ENCODE measurements at places on chromosomes 11 and 22.

- DNase-seq: no peak
These were observed 36.4 kb upstream of the TREH start for GRCh38 chr11:118715837-118716260.

GRCh38 chr11:3046641-3047040 is 10.6 kb downstream of the CARS1 start:
- DNase-seq: peak; percentile 14

DNA sequence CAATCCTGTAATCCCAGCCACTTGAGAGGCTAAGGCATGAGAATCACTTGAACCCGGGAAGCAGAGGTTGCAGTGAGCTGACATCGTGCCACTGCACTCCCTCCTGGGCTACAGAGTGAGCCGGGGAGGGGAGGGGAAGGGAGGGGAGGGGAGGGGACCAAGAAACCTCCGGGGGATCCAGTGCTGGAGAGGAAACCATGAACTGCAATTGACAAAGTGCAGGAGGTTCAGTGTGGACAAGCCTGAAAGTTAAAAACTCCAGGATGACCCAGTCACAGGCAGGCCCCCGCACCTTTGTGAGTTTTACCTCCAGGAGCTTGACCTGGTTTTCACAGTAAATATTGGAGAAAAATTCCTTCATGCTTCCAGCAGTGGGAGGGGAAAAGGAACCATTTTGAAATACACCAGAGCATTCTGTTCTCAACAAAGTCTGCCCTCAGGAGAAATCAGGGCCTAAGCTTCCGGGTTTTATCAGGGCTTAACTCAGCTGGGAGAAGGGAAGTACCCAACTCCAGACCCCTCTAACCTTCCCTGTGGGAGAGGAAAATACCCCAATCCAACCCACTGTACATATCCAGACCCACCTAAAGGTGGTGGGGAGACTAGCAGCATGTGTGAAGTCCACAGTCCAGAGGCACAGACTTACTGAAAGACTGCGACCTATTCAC is 15.5 kb upstream of the ZFTA start:
- DNase-seq: no peak

GRCh38 chr22:31160328-31160978 is 471 bp downstream of the RNF185 start:
- no peak for DNase-seq

GRCh38 chr11:35165030-35165422 is 26.1 kb downstream of the CD44 start:
- peak; percentile 69 for DNase-seq

GRCh38 chr11:121249039-121249663 is 43.4 kb upstream of the SC5D start:
- DNase-seq: peak; percentile 60

DNA sequence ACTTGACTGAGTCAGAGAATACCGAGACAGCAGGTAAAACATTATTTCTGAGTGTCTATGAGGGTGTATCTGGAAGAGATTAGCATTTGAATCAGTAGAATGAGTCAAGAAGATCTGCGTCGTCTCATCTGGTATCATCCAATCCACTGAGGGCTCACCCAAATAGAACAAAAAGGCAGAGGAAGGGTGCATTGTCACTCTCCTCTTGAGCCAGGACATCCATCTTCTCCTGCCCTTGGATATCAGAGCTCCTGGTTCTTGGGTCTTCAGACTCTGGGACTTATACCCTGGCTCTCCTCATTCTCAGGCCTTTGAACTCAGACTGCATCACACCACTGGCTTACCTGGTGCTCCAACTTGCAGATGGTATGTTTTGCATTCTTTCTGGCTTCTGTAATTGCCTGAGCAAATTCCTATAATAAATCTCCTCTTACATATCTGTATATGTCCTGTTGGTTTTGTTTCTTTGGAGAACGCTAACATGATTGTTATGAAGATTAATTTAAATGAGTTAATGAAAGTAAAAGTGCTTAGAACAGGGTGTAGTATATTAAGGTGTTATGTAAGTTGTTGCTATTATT is 49.3 kb downstream of the ME3 start:
- DNase-seq: no peak

DNA sequence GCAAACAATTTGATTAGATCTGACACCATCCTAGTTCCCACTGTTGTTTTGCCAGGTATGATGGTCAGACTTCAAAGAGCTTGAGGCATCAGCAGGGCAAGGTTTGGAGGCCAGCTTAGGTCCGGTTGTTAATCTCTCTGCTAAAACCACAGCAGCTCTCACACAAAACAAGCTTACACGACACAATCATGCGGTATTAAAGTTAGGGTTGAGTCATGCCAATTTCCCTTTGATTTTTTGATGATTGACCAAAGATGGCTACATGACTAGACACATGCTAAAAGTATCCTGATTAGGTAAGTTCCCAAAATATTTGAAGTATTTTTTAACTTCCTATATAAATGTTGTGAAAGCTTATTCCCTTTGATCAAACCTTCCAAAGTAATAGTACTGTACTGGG is 145.9 kb downstream of the ELP4 start:
- DNase-seq: peak; percentile 89

DNA sequence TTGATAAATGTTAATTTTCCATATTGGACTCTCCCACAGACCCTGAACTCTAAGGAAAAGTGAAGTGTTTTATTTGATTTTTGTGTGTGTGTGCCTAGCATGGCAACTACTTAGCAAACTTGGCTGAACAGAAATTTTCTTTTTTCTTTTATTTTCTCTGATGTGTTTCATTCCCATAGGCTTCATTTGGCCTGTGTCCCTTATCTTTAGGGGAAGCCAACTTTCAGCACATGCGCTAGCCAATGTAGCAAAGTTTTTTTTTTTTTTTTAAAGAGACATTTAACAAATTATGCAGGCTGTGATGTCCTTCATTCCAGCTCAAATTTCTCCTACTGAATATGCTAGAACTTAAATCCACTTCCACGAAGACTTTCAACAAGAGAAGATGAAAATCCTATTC is 14.2 kb downstream of the TCF20 start:
- DNase-seq: no peak

- peak; percentile 17 for DNase-seq
These were observed 8.1 kb upstream of the GDPD4 start for GRCh38 chr11:77309401-77310085.

DNA sequence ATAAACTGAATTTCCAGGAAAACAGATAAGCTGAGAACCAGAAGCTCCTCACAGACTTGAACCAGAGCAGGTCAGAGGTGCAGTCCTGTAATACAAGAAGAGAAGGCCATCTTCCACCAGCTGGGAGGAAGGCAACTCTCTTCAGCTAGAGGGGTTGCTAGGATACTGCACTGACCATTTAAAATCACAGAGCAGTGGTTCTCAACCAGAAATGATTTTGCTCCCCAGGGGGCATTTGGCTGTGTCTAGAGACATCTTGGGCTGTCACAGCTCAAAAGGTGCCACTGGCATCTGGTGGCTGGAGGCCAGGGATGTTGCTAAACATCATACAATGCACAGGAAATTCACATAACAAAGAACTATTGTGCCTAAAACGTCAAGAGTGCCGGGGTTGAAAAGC is 17.2 kb downstream of the OPCML start:
- DNase-seq: no peak

GRCh38 chr11:114159802-114160632 is 100.5 kb downstream of the ZBTB16 start:
- peak; percentile 98 for DNase-seq

DNA sequence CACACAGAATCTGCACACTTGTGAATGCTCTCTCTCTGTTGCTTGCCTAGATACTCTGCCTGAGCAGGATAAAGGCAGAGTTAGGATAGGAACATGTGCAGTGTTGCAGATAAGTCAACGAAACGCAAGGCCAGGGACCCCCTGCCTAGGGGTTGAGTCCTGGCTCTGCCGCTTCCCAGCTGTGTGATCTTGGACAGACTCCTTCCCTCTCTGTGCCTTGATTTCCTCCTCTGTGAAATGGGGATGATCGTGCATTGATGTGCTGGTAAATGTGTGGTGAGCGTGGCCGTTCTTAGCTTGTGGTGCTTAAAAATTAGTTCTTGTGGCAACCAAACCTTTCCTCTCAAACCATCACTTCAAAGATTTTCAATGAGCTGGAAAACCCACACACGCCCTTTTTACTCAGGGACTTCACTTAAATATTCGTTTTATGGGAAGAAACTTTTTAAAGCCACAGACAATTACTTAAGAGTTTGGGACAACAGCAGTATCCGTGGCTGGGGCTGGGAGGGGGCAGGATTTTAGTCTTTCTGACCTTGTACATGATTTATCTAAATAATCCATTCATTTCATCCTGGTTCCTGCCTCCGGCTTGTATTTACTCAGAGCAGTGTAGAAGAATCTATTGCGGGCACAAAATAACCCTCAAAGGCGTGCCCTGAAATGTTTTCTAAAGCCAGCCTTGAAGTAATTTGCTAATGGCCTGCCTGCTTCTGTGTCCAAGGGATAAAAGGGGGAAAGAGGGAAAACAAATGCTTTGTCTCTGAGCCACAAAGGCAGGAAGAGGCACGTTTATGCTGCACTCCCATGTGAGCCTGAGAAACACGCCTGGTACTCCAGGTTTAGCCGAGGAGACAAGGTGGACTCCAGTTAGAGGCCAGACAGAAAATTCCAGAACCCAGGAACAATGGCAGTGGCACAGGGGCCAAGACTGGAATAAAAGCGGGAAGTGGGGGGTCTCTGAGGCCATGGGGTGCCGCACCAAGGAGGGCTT is 85.0 kb upstream of the CRYBB3 start:
- DNase-seq: no peak

DNA sequence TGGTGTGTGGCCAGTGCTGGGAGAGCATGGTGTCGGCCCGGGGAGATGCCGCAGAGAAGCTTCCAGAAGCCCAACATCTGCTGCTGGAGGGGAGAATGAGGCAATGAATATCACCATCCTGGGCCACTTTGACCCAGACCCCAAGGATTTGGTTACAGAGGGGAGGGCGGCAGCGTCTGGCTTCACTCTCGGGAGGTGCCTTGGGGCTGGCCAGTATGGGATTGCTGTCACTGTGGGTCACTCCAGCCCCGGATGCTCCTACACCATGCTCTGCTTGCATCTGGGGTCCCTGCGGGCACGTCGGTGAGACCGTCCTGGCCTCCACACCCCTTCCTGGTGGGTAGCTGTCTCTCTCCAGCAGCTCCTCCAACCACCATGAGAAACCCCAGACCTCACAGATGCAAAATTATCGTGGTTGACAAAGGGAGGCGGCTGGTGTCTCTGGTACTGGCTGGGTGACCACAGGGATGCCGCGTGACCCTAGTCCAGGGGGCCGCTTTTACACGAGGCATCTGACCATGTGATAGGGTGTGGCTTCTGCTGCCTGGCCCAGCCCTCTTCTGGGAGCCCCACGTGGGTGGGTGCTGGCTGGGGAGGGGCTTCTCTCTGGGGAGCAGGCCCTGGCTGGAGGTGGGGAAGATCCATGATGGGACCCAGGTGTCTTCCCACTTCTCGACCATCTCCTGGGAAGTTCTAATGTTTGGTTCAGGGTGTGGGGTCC is 5.7 kb downstream of the KCNQ1 start:
- DNase-seq: no peak

DNA sequence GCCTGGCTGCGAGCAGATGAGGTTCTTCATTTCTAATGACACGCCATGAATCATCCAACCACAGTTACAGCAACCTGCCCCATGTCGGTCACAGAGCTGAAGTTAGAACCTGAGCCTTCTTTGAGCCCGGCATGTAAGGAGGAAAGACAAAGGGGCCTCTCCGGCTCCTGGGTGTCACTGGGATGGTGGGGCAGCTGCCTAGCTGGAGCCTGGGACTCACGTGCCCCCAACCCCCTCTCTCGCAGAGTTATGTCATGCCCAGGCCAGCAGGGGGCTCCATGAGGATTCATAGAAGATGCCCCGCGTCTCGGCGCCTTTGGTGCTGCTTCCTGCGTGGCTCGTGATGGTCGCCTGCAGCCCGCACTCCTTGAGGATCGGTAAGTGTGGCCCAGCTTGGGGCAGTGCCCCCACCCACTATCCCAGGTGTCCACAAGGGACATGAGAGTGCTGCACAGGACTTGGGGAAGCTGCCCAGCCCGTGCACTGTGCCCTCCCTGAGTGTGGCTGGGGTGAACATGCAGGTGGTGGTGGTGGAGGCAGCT is 148.5 kb downstream of the GRIK4 start:
- DNase-seq: peak; percentile 44

- DNase-seq: no peak
These were observed 7.6 kb downstream of the TP53I11 start for GRCh38 chr11:44943118-44943517.

DNA sequence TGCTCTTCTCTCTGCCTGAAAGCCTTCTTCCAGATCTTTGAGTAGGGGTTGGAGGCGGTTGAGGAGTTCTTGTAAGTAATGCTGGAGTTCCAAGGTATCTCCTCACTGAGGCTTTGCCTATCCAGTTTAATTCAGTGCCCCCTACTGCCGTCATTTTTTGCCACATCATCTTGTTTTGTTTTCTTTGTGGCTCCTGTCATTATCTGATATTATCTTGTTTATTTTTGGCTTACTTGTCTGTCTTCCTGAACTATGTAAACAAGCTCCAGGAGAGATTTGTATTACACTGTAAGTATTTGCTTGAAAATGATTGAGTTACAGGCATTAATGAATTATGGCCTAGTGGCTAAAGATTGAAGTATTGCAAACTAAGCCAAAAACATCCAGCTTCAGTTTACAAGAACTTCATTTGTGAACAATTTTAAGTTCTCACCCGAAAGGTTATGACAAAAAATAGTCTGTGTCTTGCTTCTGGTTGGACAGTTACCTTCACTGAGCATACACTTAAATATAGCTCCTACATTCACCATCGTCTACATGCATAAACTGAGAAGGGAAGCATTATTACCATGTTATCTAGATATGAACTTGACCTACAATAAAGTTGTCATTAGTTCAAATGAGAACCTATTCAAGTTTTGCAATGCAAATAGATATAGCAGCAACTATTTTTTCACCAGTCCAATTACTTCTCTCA is 154.8 kb downstream of the ARHGAP42 start:
- DNase-seq: no peak

GRCh38 chr11:27423125-27423524 is 49.5 kb downstream of the LGR4 start:
- peak; percentile 60 for DNase-seq

DNA sequence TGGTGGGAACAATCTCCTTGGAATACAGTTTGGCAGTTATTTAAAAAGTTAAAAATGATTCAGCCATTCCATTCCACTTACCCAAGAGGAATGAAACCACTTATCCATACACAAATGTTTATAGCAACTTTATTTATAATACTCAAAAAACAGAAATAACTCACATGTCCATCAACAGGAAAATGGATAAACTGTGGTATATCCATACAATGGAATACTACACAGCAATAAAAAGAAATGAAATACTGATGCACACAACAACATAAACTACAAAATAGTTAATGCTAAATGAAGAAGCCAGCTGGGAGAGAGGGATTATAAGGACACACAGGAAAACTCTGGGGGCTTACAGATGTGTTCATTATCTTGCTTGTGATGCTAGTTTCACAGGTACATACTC is 64.7 kb downstream of the FCHSD2 start:
- DNase-seq: no peak

- DNase-seq: no peak
These were observed 76.6 kb upstream of the UCP3 start for GRCh38 chr11:74085542-74085892.

DNA sequence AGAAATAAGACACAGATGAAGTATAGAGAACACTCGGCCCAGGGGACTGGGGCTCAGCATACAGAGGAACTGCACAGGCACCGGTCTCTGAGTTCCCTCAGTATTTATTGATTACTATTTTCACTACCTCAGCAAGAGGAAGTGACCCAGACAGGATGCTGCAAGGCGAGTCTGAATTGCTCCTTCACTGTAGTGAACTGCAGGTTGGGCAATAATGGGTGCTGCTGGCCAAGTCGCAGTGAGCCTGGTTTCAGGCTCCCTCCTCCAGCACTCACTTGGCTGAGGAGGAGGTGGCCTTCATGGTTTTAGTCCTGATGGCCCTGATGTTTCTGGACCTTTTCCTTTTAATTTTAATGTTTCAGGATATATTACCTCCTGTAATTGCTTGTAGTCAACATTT is 10.4 kb downstream of the OR52K2 start:
- no peak for DNase-seq

Data from fibroblast of skin of right biceps (primary cell).